ENCODE measurements at places on chromosomes 12 and 14.
A peak's percentile ranks its signal among the peaks of the same experiment; 100 is the strongest.

GRCh38 chr12:78229591-78230101 is 399.0 kb downstream of the NAV3 start:
- DNase-seq, result no peak

GRCh38 chr14:28966416-28967233 is 200.0 kb downstream of the FOXG1 start:
- DNase-seq, result no peak

- no peak for DNase-seq
Measured at GRCh38 chr14:87241018-87241768, 751.8 kb downstream of the GALC start.

GRCh38 chr14:103534576-103535061 is 5.6 kb downstream of the TRMT61A start:
- DNase-seq, result no peak

GRCh38 chr14:91337699-91338335 is 79.8 kb downstream of the CCDC88C start:
- DNase-seq, result no peak

- no peak for DNase-seq
Measured at GRCh38 chr12:10861366-10861765, 12.1 kb upstream of the PRR4 start.

DNA sequence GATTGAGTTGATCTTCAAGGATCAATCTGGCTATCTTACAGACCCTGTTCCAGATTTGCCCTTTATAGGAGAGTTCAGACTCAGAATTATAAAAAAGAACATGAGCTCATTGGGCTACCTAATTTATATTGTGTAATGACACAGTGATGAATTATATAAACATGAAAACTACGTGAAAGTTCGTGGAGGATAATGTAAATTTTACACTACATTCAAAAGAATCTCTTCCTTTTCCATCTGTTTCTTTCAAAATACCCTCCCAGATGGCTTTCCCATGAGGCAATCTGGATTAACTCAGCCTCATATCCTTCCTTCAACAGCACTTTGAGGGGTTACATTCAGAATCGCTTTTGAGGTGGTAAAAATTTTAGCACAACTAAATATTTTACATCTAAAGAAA is 129.3 kb downstream of the HMGA2 start:
- DNase-seq, result no peak

- DNase-seq, result no peak
Measured at GRCh38 chr14:97413966-97414717, 617.0 kb downstream of the VRK1 start.

DNA sequence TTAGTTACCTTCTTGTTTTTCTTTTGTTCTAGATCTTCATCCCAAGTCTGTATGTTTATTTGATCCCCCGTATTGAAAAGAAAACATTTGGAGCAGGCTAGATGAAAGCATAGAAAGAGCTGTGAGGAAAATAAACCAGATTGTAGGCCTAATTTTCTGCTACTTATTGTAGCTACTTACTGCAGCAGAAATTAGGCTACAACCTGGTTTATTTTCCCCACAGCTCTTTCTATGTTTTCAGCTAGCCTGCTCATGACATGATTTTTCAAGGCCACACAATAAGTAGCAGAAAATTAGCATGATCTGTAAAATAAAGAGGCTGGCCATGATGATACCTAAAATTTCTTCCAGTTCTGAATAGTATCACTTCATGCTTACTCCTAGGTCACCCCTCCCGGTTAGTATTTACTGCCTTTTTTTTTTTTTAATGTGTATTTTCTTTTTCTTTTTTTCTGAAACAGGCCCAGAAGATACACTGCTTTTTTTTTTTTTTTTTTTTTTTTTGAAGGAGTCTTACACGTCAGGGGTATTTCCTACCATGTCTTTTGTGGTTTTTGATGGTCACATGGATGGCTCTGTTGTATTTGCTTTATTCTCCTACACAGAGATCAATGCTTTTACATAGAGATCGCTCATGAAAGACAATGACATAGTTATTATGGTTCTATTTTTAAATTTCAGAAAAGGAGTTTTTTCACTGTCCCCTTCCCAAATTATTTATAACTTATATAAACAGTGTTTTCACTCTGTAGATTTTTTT is 32.3 kb downstream of the BHLHE41 start:
- DNase-seq, result no peak

- DNase-seq, result no peak
Measured at GRCh38 chr14:88137327-88137726, 132.4 kb downstream of the GPR65 start.

DNA sequence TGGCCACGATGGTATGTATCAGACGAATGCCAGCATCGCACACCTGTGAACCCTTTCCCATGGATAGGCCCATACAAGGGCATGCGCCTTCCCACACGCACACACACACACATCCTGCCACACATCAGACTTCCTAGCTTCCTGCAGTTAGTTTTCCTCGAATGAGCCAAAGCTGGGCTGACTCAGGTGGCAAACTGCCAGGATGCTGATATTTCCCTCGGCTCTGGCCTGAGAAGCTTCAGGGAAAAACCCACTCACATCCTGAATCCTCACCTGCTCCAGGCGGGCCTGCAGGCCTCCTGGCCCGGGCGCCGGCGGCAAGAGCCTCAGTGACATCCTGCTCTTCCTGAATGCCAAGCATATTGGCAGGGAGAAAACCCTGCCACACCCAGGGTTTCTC is 22.4 kb downstream of the CALM1 start:
- peak; percentile 76 for DNase-seq

GRCh38 chr12:86050010-86050409 is 175.9 kb downstream of the NTS start:
- no peak for DNase-seq

DNA sequence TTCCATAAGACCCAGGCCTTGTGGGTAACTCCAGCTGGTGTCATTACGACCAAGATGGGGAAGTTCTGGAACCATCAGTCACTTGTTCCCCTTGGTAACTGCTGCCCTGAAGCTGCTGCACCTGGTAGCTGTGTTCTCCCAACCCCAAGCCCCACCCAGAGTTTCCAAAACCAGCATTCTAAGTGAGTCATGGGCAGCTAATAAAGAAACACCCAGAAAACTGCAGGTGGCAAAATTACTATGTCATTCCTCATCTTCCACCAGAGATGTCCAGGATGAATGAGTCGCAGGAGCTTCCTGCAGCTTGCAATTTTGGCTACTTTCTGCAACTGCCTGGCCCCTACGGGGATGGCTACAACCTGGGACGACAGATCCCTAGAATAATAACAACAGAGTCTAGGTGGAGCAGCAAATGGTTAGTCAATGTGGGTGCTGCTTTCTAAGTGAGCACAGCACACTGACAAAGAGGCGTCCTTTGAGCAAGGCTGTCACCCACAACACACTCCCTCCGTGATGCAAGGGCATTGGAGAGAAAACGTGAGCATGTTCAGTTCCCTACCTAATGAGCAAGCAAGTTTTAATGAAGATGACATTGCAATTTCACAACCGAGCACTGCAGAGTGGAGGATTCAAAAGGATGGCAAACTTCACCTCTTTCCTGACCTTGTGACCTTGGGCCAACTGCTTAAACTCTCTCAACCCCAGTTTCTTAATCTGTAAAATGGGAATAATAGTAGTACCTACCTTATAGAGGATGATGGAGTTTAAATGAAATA is 301.4 kb upstream of the NOS1 start:
- no peak for DNase-seq

DNA sequence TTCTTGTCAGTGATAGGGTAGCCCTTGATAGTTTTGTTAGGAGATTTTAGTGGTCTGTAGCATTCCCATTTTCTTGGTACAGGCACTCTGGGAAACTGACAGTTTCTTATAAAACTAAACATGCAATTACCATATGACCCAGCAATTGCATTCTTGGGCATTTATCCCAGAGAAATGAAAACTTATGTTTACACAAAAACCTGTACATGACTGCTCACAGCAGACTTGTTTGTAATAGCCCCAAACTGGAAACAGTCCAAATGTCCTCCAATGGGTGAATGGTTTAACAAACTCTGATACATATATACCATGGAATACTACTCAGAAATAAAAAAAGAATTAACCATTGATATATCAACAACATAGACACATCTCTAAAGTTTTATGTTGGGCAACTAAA is 75.5 kb downstream of the BORCS5 start:
- no peak for DNase-seq

DNA sequence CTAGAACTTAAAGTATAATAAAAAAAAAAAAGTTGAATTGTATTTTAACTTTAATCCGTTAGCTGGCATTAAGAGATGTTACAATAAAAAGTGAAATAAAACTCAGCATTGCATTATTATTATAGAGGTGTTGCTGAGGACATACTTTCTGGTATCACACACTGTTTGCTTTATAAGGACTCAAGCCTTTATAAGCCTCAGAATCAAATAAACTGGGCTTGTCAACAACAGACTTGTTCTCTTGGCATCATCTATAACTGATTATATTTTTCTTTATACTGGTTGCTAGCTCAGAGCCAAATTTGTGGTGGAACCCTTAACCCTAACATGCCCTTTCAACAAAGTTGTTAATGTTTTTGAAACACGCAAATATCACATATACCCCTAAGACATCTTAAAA is 62.3 kb downstream of the DDHD1 start:
- no peak for DNase-seq

DNA sequence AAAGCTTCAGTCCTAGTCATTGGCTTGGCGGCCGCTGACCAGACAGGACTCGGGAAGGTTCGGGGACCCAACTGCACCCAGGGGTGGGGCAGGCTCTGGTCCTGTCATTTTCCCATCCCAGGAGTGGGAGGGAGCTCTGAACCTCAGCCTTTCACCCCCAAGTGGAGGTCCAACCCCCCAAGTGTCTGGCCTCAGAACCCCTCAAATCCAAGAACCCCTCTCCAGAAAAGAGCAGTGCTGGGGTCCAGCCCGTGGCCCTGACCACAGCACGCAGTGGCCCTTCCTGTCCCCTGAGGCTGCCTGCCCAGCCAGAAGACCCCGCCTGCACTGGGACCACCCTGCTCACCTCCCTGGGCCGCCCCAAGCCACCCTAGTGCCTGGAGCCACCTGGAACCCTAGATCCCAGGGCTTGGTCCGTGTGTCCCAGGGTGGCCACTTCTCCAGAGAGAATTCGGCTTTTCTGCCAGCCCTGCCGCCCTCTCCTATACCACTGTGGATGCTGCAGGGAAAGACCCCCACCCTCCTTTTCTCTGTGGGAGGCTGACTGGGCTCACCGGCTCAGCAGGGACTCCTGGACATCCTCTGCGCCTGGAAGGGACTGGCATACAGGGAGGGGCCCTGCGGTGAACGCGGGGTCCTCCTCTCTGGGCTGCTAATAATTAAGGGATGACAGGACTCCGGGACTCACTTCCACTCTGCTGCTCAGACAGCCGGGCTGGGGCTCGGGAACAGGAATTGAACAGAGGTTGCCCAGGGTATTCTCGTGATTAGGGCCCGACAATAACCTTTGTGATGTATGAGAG is 326.9 kb upstream of the SFSWAP start:
- DNase-seq, result no peak

DNA sequence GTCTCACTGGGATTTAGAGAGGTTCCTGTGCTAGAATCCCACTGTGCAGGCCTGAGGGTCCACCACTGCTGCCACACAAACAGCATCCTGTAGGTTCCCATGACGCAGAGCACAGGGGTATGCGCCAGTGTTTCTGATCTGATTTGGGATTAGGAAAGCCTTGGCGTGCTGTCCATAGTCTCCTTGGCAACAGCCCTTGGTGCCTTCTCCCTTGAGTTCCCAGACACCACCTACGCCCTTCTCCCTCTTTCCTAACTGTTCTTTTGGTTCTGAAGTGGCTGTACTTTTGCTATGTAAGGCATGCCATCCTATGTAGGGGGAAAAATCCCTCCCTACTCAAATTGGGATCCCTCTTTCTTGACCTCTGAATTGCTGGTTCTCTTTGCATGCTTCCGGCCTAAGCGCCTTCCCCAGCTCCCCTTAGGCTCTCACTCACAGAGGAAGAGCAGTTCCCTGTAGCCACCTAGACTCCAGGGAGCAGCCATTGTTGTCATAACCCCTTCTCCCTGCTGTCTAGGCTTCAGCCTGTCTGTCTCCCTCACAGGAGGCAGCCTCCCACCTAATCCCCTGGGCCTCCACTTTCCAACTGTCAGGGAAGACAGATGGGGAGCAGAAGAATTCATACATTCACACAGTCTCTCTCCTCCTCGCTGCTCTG is 14.8 kb upstream of the RIC8B start:
- no peak for DNase-seq

GRCh38 chr12:49187184-49187583 is 1.7 kb downstream of the TUBA1A start:
- peak; percentile 46 for DNase-seq

DNA sequence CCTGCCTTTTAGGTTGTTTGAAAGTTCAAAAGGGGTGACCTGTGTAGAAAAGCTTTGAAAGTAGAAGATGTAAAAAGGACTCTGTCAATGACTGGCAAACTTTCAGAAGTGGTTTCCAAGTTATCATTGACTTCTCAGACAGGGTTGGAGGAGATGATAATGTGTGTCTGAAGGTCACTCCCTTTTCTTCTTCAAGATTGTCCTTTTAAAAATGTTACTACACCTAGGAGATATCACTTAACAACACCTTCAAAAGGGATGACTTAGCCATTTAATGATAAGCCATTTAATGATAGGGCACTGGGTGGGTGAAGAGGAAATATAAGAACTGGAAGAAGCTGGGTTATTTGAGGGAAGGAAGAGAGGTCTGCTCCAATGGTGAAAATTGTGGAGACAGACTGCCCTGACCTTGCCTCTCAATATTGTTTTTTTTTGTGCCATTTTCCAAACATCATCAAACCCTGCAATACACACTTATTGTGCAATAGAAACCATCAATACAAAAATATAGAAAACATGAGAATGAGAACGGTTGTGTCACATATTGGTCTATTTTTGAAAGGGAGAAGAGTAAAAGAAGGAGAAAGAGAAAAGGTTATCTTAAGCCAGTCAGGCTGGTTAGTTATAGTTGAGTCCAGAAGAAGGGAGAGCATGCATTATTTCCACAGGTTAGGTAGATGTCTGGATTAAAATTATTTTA is 38.8 kb downstream of the BEST3 start:
- DNase-seq, result no peak

- DNase-seq, result no peak
Measured at GRCh38 chr12:10967409-10967808, 19.3 kb downstream of the TAS2R50 start.

DNA sequence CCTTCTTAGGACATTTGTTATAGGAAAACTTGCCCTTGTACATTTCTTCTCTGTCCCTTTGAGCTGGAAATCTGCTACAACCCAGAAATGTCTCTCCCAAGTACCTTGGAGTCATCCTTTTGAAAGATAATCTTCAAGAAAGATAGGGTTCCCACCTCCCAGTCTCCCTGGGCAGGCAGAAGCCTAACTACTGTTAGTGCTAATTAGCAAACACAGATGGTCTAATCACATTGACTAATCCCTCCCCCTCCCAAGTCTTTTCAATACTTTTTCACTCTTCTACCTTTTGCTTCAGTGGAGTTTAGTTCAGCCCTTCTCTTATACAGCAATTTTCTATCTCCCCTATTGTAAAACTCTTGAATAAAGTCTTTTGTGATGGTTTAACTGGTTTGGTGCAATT is 129.8 kb upstream of the PPFIA2 start:
- no peak for DNase-seq

- DNase-seq, result no peak
Measured at GRCh38 chr12:119024356-119024755, 43.0 kb downstream of the SRRM4 start.

- no peak for DNase-seq
Measured at GRCh38 chr12:94622475-94622874, 27.9 kb downstream of the TMCC3 start.
